ENCODE measurements at places on chromosomes 7 and 10.

GRCh38 chr10:23676296-23676695 lies 237.4 kb downstream of the OTUD1 start:
- DNase-seq: no peak

- DNase-seq: no peak
Measured at GRCh38 chr10:72886621-72887020, 6.9 kb upstream of the OIT3 start.

GRCh38 chr7:100035876-100036275 lies 13.7 kb upstream of the ZSCAN21 start:
- DNase-seq: no peak

DNA sequence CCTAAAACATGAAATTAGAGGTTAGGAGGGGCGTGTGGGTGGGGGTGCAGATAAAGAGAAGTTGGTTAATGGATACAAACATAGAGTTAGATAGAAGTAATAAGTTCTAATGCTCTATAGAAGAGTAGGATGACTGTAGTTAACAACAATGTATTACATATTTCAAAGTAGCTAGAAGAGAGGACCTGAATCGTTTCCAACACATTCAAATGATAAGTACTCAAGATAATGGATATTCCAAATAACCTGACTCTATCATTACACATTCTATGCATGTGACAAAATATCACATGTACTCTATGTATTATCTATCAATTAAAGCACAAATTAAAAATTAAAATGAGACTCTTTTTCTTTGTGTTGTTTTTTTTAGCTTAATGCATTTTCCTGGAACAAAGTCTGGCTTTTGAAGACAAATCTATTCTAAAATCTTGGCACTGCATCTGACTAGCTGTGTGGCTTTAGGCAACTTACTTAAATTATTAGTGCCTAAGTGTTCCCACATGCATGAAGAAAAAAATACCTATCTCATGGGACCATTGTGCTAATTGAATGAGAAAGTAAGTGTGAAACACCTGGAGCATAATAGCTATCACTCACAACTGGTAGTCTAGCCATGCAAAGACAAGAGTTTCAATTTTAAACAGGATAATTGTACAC lies 75.7 kb downstream of the SEMA3C start:
- DNase-seq: no peak

DNA sequence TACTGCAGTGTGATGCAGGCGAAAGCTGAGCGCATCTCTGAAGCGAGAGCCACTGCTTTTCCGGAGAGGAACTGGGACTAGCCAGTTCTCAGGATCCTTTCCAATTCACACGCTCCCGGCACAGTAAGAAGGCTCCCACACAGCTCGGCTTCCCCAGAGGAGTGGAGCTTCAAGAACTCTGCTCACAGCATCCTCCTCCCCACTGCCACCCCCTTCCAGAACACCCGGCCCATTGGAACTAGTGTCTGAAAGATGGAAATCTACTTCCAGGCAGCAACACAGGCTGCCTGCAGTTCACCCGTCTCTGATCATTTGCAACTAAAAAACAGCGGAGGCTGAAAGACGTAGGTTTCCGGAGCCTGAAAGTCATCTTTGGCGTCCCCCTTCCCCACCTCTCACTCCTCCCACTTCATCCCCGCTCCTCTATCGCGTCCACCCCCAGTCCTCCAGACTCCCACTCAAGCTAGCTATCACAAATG lies at the start of gene DGKB:
Gene DGKB, minus strand, starts transcription at position 163 of the 479 bp plus-strand sequence.
- DNase-seq: no peak

DNA sequence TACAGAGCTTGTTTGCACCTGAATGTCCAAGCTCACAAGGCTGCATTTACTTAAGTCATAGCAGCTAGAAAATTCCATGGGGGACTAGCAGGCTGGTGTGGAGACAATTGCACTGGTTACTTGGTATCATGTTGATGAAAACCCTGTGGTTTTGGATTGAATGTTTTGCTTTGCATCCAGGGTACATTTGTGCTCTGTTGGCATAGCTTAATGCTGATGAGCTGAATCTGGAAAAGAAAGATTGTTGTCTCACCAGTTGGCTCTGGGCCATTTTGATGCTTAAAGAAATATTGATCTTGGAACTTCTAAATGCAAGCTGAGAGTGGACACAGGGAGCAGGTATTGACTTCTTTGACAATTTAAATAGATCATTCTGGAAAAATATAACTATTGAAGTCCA lies 122.5 kb upstream of the MBL2 start:
- no peak for DNase-seq

DNA sequence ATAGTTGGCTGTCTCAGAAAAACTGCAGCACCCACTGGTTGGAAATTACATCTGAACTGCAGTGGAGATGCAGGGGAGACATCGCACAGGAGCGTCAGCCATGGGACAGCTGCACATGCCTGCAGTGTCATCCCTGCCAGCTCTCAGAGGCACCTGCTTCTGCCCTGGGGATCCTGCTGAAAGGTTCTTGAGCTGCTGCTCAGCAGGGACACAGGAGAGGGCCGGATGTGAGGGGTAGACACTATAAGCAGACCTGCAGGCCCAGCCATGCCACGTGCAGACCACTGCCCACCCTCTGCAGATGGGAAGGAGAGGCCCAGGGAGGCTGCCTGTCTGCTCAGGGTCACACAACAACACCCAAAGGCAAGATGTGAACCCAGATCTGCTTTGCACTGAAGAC lies 601.4 kb downstream of the DNAJB6 start:
- no peak for DNase-seq
